ENCODE measurements at places on chromosomes 4 and X.

DNA sequence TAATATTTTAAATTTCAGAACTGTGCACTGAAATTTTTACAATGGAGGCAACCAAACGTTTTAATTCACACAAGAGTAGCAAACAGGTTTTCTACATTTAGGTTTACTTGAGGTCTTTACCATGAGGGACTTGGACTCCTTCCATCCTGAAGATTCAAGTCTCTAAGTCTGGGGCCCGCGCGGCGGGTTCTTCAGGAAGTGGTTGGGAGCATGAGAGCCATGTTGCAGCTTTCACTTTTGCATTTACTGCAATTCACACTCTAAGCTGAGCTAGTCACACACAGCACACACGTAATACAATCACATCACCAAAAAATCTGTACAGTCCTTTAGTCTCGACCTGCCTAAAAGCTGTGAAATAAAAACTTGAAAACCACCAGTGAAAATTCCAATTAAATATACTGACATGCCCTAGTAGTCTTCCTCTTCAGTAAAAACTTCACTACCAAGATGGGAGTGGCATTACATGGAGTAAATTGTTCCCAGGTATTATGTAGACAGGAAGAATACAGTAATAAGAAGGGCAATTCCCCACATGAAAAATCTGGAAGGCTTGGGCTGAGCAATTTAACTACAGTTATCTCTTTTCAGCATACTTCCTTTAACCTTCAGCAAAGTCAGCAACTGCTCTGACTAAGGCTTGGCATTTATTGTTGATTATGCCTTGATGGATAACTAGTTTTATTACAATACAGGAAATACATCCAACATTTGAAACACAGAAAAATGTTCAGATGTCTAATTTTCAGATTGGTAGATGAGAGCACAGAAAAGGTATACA lies 571.1 kb upstream of the DIPK2B start:
- DNase-seq: peak; percentile 24

DNA sequence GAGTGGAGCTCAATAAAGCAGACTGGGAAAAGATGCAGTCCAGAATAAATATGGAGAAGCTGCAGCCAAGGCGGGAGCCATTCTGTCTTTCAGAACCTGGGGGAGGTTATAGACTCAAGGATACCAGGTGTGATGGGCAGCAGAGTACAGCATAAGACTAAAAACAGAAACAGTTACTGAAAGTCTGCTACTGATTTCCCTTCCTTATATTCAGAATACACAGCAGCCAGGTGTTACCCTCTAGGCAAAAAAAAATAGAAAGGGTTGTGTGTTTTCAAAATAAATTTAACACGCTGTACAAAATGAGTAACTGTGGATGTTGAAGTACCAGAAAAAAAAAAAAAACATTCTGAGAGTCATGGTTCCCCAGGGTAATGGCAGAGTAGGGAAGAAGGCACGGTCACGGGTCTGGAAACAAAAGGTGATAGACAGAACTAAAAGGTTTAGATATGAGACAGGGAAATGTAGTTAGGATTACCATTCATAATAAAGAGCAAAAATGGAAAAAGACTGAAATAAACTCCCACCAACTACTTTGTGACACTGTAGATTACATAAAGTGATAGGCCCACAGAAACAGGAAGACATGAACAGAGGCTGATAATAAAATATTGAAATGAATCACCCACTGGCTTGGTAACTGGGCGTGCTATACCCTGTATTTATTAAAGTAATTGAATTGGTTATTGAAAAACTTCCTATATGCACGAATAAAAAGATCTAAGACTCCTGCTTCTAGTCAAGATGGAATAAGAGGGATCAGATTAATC lies 10.8 kb upstream of the HHIP start:
- DNase-seq: peak; percentile 37

DNA sequence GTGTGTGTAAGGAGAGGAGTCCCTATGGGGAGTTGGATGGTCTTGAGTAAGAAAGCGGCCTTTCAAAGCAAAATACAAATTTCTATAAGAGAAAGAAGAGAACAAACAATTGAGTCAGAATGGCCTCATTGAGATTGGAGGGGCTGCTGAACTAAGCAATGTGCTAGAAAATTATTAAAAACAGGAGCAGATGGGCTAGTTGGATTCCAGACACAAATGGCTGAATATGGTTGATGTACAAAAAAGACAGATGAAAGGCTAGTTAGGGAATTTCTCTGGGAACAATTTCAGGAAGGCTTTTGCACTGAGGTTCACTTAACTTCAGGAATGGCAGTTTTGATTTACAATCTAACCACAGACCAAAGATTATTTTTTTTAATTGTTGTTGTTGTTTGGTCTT lies 1806.8 kb upstream of the TENM3 start:
- no peak for DNase-seq

DNA sequence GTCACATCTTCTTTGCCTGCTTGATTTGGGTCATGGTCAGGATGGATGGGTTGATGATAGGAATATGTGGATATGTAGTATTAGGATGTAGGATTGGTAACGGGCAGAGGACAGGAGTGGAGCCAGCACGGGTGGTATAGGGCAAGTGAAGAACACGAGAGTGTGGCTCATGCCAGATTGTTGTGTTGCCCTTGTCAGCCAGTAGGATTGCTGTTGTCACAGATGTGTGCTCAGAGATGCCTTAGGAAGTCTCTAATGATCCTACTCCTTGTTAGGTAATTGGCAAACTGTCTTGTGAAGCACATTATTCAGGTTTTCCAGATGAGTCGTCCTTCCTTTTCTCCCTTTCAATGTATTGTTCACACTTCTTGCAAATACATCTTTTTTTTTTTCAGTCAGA lies 5.5 kb downstream of the ATP10D start:
- DNase-seq: no peak

- DNase-seq: no peak
Observed at GRCh38 chr4:109027016-109027500, 264.2 kb upstream of the ETNPPL start.

GRCh38 chr4:17956245-17956644 lies 65.3 kb downstream of the LCORL start:
- no peak for DNase-seq

GRCh38 chr4:39514888-39515401 lies 12.3 kb downstream of the UGDH start:
- DNase-seq: no peak

DNA sequence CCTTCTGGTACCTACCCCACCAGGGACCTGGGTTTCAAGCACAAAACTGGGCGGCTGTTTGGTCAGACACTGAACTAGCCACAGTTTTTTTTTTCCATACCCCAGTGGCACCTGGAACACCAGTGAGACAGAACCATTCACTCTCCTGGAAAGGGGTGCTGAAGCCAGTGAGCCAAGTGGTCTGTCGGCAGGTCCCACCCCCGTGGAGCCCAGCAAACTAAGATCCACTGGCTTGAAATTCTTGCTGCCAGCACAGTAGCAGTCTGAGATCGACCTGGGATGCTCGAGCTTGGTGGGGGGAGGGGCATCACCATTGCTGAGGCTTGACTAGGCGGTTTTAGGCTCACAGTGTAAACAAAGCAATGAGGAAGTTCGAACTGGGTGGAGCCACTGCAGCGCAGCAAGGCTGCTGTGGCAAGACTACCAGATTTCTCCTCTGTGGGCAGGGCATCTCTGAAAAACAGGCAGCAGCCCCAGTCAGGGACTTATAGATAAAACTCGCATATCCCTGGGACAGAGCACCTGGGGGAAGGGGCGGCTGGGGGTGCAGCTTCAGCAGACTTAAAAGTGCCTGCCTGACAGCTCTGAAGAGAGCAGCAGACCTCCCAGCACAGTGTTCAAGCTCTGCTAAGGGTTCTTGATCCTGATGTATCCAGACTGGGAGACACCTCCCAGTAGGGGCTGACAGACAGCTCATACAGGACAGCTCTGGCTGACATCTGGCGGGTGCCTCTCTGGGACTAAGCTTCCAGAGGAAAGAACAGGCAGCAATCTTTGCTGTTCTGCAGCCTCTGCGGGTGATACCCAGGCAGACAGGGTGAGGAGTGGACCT lies 223.0 kb downstream of the COX18 start:
- no peak for DNase-seq

DNA sequence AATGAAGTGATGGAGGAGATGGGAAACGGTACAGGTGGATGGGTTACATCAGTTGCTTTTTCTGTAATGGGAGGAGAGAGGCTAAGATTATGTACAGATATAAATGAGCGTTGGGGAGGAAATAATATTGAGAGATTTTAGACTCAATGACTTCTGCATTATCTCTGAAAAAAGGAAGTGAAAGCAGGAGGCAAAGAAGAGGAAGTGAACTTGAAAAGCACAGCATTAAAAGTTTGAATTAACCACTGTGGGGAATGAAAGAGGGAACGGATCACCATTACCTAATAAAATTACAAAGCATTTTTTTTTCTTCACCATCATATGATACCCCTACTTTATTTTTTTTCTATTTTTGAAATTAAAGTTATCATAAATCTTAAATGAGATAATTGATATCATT lies 1025.5 kb downstream of the RPA4 start:
- peak; percentile 2 for DNase-seq

DNA sequence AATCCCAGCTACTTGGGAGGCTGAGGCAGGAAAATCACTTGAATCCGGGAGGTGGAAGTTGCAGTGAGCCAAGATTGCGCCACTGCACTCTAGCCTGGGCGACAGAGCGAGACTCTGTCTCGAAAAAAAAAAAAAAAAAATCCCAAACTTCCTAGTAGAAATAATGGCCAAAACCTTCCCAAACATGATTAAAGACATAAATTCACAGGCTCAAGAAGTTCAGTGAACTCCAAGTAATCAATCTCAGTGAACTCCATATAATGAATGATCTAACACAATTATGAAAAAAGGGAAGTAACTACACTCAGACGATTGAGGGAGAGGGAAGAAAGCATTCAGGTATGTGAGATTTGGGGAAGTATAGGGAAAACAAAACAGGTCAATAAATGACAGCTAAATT lies 6.5 kb downstream of the FUNDC1 start:
- DNase-seq: no peak

- no peak for DNase-seq
Observed at GRCh38 chr4:39950861-39951481, 26.7 kb downstream of the PDS5A start.

GRCh38 chr4:184250795-184251669 lies 33.4 kb upstream of the ENPP6 start:
- peak; percentile 79 for DNase-seq

DNA sequence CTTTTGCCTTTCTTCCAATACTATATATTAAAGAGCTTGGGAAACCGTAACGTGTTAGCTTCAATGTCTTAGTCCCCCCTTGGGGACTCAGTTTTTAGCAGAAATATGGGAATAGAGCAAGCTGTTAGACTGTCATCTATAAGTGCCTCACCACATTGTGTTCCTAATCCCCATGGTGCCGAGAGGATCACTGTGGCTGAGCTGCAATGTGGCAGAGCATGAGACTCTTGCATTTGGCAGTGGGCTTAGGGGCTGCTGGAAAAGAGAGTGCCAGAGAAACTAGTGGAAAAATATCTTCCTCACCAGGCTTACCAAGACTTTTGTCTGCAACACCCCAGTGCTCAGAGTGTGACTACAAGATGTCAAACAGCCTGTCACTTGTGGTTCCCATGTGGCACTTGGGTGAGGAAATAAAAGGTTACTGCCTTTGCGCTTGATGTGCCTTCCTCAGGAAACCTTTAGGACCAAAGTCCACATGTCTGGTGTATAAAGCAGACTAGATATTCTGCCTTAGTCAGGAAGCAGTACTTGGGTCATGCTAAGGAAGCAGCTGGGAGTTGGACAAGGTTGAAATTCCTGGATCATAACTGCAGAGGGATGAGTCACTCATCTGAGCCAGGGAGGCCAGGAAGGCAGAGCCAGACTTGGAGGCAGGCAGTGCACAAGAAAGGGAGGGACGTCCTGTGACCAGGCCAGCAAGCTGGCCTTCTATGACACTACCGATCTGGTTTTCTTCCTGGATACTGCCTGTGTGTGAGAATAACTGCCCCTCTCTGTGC lies 9.7 kb upstream of the MAGEA4 start:
- no peak for DNase-seq

GRCh38 chr4:2417226-2417764 lies 1.1 kb downstream of the ZFYVE28 start:
- peak; percentile 27 for DNase-seq

GRCh38 chr4:103934178-103934789 lies 214.5 kb upstream of the TACR3 start:
- DNase-seq: peak; percentile 54

DNA sequence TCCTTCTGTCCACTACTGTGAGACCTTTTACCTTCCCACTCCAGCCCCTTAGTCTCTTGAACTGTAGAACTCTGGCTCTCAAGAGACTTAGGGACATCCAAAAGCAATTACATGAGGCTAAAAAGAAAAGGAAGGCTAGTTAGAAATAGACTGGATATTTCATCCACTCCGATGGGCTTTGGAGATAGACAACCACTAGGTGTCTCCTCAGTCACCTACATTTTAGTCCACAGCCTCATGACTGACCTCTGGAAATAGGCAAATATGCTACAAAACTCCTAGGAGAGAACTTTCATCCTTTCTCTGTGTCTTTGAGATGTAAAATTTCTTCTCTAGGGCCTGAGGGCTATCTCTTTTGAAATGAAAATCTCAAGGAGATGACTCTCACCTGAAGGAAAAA lies 45.1 kb upstream of the LAMP2 start:
- DNase-seq: peak; percentile 5

- DNase-seq: peak; percentile 41
Observed at GRCh38 chr4:53908661-53909078, 155.7 kb downstream of the CHIC2 start.

- no peak for DNase-seq
Observed at GRCh38 chr4:79331126-79331876, 5.4 kb upstream of the NAA11 start.

GRCh38 chrX:133215017-133215416 lies 3.1 kb downstream of the TFDP3 start:
- DNase-seq: no peak

DNA sequence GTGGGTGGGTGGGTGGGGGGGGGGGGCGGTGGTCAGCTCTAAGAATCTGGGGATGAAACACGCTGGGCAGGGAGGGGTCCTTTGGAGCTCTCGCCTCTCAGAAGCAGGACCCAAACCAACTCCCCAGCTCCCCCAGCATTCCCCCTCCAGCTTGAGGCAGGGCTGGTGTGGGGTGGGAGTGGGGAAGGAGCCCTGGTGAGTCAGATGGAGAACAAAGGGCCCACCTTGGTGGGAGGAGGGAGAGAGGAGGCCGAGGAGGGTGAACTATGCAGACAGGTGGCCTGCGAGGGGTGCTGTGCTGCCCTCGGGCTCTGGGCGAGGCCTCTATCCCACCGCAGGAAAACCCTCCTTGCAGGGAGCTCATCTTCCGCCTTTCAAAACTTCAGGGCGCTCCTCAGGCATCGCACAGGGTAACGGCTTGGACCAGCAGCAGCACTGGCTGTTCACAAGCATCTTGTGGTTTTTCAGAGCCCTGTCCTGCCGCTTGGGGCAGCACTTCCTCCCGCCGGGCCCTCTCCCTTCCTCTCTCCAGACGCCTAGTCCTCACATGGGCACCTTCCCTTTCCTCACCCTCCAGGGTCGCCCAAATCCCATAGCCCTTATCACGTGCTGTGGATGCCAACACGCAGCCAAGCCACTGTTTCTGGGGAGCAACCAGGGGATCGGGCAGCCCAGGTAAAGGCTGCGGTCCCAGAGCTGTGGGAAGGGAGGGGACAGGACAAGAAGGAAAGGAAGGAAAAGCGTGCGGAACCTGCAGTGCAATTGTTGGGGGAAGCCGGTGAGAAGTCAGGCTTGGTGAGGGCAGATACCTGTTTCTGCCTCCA lies 34.0 kb upstream of the GRPEL1 start:
- DNase-seq: peak; percentile 82
